ENCODE measurements at places on chromosomes 5 and 9.

DNA sequence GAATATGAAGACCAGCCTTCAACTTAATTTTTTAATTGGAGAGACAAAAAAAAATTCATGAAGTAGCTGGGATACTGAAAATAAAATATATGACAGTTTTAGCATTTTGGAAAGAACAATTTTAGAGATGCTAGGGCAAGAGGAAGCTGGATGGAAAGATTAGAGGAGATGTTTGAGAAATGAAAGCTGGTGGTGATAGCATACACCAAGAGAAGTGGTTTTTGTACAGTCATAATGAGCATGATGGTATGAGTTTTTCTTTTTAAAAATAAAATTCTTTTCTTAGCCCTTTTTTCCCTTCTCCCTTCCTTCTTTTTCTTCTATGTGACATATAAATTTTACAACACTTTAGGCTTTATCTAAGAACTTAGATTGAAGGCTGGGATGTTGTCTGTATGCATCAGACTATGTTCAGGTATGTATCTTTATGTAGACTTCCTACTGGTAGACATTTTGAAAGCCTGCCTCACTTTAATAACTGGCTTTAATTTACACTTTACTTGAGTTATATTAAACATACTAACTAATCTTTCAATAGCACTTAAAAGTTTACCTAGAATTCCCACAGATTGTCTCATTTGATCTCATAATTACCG lies 522.5 kb downstream of the TLE4 start:
- DNase-seq = no peak

DNA sequence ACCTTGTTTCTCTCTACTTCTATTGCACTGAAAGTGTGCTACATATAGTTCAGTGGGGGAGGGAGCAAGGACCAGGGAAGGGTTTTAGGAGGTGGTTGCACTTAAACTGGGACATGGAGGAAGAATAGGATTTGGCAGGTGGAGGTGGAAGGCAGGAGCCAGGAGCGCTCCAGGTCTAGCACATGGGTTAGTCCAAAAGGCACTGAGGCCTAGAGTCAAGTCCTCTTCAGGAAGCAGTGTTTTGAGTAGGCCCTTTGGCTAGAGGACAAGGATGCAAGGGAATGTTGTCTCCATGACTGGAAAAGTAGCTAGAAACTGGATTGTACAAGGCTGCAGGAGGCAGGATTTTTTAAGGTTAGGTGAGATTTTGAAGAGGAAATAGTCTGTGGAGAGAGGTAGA lies 31.5 kb downstream of the AOPEP start:
- DNase-seq = peak; percentile 27

DNA sequence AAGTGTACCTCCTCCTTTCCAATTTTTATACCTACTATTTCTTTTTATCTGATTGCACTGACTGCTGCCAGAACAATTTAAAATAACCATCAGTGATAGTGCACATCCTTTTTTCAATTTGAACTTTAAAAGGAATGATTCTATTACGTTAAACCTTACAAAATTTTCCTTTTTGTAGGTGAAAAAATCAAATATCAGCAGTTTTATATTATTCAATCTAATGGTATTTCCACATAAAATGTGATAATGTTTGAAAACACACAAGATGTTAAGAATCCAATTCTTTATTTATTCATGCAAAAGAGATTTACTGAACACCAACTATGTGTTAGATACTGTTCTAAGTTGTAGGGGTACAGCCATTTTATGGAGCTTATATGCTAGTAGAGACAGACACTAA lies 105.7 kb downstream of the GDNF start:
- DNase-seq = no peak

DNA sequence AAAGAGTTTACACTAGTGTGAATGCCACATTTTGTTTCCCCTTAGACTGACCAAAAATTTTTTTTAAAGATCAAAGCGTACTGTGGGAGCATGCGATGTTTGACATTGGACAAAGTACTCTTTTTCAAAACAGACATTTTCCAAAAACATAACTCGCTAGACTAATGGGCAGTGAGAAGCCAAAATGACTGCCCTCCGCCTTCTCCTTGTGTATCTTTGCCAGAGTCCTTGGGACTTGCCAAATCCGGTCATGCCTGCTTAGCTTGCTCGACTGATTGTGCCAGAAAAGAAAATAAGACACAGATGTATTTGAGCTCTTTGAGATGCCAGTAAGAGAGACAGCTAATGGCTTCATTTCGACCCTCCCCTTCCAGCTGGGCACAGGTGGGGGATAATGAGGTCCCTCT lies 157.5 kb downstream of the MAPKAP1 start:
- DNase-seq = peak; percentile 97

DNA sequence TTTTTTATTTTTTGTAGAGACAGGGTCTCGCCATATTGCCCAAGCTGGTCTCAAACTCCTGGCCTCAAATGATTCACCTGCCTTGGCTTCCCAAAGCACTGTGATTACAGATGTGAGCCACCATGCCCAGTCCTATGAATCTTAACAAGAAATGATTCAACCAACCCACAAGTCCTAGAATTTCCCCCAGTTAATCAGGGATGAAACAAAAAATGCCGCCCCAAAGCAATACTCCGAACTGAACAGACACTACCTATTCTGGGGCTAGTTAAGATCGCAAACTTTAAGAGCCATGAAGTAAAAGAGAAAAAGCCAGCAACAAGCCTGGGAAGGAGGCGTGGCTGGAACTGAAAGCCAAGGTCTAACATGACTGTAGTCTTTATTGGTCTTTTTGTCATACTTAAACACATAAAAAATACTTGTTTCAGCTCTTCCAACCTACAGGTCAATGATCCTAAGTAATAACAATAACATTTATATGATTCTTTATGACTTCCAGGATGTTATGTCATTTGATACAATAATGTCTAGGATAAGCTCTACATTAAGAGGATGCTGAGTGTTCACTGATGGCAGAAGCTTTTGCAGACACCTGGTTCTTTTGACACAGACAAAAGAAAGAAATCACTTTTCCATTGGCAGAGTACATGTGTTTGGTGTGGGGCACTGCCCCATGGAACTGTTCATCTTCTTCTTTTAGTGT lies 361.1 kb upstream of the TLE4 start:
- peak; percentile 72 for DNase-seq

- DNase-seq = no peak
Observed at GRCh38 chr9:94139672-94140417, 55.6 kb downstream of the PTPDC1 start.

DNA sequence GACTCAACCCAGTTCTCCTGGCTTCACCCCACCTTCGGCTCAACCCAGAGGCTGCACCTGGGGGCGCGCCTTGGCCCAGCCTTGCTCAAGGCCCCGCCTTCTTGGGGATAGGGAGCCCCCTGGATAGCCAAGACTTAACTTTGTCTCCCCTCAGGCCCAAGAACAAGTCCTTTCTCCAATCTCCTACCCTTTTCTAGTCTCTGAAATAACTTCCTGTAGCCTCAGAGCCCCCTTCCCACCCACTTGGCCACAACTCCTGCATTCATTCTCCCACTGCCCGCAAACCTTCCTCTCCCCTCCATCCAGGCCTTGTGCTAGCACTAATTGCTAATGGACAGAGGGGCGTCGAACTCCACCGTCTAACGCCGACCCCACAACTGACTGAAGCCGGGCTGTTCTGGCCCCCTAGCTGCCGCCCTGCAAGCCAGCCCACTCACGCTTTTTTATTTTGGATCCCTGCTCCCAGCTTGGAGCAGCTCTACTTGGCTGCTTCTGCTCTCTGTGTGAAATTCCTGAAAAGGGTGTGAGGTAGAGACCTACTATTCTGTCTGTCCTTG lies 579 bp upstream of the ASTN2 start:
- peak; percentile 49 for DNase-seq

DNA sequence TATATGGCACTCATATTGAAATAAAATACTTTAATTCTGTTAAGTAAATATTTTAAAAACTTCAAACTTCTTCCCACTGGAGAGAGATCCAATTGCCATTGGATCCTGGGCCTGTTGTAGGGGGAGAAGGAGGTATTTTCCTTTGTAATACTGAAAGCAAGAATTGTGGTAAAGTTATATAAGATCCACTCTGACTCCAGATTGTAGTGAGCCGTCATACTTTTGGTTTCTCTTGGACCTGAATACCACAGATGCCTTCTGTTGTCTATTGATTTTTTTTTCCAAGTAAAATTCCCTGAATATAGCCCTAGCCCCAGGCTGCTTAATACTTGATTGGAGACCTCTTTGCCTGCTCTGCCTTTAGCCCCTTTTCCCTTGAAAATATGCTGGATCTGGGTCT lies 86.9 kb downstream of the ATG10 start:
- DNase-seq = no peak
